ENCODE measurements at places on chromosomes 11 and 22.

DNA sequence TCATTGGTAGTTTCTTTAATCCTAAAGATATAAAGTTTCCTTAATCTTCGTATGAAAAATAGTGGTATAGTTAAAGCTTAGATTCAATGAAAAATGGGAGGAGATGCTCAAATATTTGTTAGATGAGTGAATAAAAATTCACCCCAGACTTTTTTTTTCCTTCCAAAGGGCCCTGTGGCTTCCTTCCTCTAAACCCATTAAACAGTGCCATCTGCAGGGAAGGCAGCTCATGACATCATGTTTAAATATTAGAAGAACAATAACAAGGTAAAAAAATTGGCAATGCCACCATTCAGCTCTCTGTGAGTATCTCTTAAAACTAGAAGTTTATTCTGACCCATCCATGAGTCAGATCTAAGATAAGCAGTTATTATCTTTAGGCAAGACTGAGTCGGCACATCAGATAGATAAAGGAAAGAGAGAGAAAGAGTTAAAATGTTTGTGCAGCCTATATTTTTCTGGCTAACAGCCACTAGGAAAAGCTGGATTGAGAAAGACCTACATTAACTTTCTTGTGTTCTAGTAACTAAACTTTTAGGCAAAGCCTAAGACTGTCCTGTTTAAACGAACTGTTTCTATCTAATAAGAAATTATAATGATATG, 19.1 kb upstream of the OOSP1 start:
- no peak for DNase-seq

DNA sequence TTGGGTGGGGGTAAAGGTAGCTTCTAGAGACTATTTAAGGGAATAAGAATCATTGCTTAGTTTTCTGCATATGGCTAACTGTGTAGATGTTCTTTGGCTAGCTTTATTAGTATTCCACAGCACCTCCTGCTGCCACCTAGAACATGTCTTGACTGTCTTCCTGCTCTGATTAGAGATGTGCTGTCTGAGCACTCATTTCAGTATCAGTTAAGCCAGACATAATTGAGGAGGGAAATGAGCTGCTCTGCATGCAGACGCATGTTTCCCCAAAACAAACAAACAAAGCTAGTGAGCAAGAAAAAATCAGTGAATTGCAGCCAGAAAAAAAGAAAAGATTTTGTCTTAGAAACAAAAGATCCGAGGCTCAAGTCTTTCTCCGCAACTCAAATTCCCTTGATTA, 402.2 kb downstream of the AASDHPPT start:
- DNase-seq, result no peak

GRCh38 chr11:111354601-111354891, 24.5 kb downstream of the POU2AF1 start:
- no peak for DNase-seq

- no peak for DNase-seq
Measured at GRCh38 chr11:12813371-12814225, 139.4 kb downstream of the TEAD1 start.

DNA sequence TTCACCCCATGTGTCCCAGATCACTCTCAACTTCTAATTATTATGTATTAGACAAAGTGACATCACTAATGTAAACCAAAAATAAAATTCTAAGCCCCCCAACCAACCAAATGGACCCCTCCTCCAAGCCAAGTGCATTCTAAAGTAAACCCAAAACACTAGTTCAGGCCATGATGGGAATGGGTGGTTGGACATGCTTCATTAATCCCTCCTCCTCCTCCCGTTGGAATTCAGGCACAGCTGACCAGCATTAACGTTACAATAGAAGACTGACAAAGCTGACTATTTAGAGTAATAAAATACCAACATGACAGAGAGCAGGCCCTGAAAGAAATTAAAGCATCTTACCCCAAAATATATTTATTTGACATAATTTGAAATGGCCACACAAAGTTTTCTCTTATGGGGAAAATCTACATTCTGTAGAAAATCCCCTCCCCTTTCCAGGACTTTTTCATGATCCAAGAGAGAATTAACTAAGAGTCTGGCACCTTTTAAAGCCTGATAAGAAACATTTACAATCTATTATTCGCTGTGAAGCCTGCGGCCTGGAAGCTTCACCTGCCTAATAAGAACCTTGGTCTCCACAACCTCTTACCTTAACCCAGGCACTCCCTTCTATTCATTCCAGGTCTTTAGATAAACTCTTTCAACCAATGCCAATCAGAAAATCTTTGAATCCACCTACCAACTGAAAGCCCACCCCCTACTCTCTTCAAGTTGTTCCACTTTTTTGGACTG, 948.5 kb upstream of the CCDC90B start:
- DNase-seq, result no peak

DNA sequence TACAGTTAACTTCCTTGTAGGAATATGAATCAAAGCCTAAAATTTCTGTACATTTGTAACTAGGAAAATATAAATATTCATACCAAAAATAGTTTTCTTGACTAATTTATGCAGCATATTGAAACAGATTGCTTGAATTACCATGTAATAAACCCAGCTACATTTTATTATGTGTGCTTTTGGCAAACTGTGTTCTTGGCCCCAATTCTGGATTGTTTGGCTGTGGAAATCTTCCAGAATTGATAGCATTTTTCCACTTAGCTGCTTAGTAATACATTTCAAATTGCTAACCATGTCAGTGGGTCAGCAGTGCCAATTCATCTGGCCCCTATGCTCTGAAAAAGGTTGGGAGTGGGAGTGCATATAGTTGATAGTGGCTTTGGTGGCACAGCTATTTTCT, 32.3 kb downstream of the PDHX start:
- DNase-seq, result no peak

DNA sequence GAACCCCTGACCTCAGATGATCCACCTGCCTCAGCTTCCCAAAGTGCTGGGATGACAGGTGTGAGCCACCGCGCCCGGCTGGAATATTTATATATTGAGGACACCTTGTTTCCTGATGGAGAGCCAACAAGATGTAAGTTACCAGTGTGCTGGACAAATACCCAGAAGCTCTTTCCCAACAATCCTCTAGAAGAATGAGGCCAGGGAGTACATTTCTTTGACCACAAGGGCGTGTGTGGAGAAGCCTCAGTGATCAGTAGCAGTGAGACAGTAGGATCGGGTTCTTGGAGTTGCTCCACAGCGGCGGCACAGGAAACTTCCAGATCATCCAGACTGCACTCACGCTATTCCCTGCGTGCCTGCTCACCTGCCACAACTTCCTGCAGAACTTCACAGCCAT, 10.3 kb upstream of the POLA2 start:
- DNase-seq, result no peak

GRCh38 chr11:68214173-68215086, 1.3 kb upstream of the KMT5B start:
- no peak for DNase-seq

DNA sequence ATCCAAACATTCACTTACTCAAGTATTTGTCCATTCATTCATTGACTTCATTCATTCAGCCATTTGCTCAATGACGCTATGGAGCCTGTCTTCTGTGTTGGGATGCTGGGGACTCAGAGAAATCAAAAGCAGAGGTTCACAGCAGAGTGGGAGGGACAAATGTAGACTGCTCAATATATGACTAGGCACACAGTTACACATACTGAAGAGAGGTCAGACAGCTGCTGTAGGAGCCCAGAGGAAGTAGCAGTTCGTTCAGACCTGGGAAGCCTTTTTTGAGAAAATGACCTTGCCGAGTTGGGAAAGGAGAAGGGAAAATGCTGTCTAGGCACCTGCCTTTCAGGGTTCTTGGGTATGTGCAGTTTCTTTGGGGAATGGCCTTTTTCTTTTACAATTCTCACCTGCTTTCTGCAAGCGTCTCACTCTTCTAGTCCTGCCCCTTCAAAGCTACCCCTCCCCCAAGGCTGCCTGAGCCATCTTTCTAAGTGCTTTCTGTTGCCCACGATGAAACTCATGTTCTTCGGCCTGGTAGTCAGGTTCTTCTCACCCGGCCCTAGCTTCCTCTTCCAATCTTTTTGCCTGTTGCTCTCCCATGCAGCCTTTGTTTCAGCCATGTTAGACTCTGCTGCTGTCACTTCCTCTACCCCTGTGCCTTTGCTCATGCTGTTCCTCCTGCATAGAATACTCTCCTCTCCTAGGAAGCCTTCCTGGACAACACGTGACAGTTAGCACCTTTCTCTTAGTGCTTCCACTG, 4.2 kb upstream of the UVRAG start:
- no peak for DNase-seq

GRCh38 chr11:19974886-19975285, 185.4 kb downstream of the DBX1 start:
- DNase-seq, result no peak

DNA sequence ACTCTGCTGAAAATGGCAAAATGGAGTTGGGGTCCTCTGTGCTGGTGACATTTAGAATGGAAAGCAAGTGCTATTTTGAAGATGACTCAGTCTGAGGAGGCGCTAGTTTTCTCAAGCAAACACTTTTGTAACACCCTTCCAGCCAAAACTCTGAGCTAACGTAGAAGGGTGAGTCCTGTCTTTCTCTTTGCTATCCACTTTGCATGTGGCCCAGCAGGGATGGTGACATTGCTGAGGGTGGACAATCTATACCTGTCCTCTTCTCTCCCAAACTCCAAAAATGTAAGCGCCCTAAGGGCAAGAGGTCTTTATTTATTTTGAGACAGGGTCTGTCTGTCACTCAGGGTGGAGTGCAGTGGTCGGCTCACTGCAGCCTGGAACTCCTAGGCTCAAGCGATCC, 3.6 kb upstream of the KAT5 start:
- DNase-seq, result no peak

DNA sequence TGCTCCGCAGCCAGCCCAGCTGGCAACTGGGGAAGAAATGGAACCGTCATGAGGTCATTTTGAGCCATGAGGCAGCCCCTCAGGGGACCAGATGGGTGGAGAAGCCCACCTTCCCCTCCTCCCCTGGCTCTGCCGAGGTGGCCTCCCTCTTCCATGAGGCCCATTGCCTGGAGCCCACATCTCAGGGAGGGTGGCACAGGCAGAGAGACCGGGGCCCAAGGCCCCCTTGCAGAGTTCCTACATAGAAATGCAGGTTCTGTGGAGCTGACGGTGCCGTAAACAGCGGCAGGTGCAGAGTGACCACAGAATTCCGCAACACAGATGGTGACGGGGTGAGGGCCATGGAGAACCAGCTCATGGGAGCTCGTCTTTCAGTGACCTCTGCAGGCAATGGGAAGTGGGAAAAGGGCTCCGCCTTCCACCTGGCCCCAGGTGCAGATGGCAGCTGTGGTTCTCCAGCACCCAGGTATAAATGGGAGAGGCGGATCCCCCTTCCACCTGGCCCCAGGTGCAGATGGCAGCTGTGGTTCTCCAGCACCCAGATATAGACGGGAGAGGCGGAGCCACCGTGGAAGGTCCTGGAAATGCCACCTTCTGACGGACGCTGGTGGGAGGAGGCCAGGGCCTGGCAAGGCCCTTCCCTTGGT, 765.4 kb downstream of the BRD1 start:
- DNase-seq, result no peak

DNA sequence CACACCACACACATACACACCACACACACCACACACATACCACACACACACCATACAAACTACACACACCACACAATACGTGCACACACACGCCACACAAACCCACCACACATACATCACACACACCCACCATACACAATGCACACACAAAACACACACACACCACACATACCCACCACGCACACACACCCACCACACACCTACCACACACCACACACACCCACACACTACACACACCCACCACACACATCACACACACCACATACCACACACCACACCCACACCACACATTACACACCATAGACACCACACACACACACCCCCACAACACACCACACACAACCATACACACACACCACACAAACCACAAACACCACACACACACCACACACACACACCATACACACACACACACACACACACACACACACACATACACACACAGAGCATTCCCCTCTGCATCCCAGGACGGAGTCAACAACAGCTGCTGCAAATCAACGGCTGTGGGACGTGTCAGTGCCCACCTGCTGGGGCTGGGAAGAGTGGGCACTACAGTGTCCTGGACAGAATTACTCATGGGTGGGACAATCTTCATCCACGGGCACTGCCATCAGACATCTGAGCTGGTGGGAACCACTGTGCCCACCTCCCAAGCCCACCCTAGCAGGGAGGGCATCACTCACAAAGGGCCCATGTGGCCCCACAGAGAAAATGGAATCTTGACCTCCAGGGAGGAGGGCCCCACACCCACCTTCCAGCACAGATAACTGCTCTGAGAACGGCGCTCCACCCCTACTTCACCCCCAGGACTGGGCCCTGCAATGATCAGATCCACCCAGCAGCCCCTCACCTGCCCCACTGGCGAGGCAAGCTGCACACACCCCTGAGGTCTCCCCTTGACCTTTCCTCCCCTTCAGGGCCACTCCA, 8.4 kb downstream of the TP53I11 start:
- DNase-seq, result no peak

DNA sequence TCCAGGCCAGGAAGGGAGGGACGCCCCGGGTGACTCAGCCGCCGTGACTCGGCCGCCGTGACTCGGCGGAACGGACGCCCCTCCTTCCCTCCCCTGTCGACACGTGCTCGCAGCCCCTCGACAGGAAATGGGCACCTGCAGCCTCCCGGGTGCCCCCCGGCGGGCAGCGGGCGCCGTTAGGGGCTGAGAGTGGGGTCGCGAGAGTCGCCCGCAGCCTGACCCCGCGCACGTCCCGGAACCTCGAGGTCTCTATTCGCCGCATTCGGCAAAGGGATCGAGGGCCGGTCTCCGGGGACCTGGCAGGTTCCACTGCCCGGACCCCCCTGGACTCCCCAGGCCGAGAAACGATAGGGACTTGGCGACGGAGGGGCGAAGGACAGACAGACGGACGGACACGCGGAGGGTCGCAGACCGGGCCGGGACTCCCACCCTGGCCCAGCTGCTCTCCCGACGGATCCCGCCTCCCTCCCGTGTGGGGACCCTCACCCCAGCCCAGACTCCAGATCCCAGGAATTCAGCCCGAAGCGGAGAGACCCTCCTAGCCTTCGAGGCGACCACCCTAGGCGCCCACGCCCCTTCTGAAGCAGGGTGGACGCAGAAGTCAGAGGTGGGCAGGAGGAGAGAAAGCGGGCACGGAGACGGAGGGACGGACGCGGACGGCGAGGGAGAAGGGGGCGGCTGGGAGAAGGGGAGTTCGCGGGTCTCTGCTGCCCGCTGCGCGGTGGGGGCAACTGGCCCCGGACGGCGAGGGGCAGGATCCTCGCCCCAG, 648 bp downstream of the FOSL1 start:
- no peak for DNase-seq

Data from activated naive CD4-positive, alpha-beta T cell (primary cell).